ENCODE measurements at places on chromosomes 7 and 10.

GRCh38 chr7:44762300-44762699 is 13.7 kb downstream of the ZMIZ2 start:
- no peak for DNase-seq

- no peak for DNase-seq
Measured at GRCh38 chr10:114735946-114736345, 77.9 kb upstream of the ABLIM1 start.

GRCh38 chr10:78942091-78942501 is 126.7 kb upstream of the ZMIZ1 start:
- DNase-seq = no peak

- DNase-seq = peak; percentile 36
Measured at GRCh38 chr10:3668276-3668965, 116.6 kb downstream of the KLF6 start.

GRCh38 chr7:33773053-33773452 is 132.3 kb upstream of the BMPER start:
- DNase-seq = no peak

DNA sequence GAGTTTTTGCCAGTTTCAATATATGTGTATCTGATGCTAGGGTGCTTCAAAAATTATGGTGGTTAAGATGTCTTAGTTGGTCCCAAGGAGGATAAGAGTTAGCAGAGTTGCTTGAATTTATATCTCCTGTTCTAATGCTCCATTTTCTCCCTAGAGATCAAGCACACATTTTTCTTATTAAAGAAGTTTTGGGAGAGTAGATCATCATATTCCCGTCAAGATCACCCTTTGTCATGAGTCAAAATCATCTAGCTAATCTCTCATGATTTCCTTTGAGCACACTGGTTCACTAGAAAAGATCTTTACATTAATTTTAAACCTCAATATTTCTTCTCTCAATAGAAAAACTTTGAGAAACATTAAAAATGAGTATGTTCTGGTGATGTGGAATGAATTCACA is 429.9 kb upstream of the SEMA3A start:
- no peak for DNase-seq

DNA sequence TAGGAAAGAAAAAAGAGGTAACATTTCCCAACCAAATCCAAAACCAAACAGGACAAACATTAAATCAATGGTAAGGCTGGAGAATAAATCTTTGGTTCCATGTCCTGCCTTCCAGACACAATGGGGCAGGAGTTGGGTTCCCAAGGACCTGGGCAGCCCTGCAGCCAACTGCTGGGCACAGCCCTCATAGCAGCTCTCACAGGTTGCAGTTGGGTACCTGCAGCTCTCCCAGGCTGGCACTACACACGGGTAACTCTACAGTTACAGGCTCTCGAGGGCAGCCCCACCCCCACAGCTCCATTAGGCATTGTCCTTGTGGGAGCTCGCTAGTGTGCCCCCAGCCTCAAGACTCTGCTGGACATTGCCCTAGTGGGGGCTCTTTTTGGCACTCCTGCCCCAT is 7.5 kb downstream of the GRB10 start:
- no peak for DNase-seq

DNA sequence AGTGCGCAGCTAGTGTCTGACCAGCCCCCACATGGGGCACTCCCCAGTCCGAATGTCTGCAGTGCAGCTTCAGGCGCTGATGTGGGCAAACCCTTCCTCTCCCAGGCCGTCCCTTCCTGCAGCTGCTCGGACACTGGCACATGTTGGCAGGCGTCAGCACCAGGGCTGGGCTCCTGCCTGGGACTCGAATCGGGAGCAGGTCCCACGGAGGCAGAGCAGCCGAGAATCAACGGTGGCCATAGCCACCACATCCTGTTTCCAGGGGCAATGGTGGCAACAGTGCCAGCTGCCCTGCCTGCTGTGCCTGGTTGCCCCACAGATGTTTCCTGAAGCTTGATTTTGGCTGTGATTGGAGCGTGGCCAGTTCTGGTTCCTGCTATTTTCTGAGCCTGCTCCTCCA is 65.8 kb downstream of the MGMT start:
- DNase-seq = no peak

GRCh38 chr10:80405626-80406025 is 2.7 kb upstream of the PRXL2A start:
- no peak for DNase-seq

DNA sequence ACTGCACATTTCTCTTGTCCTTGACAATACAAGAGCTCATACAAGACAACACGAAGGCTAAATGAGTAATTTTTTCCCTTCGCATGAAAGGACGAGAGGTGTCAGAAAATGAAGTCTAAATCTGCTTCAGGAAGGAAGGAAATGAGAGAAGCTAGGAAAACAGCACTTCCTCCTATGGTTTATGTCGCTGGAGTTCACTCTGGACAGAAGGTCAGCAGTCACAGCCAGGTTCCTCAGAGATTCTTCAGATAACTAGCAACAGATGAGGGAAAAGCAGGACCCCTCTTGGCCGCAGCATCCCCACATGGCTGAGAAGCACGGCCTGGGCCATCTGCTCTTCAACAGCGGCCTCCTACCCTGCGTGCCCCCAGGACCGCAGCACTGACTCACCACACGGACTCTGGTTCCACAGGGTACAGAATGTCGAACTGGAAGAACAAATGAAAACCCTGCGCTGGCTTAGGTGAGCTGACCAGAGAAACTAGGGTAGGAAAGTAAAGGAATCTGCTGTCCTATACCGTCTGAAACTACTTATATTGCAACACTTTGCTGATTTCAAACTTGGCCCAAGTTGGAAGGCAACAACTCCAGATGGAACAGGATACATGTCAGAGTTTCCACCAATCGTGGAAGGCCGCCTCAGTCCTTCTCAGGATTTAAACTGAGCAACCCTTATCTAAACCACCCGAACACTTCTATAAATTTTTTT is 26.3 kb downstream of the DNMBP start:
- no peak for DNase-seq

DNA sequence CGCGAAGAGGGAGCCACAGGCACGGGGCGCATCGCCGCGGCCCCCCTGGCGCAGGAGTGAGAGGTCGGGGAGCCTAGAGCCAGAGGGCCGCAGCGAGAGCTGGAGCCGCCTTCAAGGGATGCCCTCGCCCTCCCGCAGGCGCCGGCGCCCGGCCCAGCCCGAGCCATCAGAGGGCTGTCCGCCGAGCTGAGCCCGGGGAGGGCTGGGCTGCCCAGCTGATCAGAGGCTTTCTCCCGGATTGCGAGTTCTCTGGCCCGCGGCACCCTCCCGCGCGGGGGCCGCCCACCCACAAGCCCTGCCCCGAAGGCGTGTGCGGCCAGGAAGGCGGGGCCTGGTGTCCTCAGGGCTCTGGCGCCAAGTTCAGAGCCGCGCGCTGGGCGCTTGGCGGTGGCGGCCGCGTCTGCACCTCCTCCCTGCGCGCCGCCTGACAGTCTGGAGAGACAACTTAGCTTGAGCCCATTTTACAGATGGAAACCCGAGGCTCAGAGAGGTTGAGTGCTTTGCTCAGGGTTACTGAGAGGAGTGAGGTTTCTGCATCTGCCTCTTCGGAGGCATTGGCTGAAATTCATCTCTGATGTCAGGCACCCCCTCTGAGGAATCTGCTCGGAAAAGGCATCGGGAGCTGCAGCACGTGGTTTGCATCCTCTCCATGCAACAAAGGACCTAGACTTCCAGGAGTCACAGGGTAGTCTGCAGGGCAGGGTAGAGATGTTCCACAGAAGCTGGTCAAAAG is 3.8 kb upstream of the ANTXRL start:
- DNase-seq = peak; percentile 61

DNA sequence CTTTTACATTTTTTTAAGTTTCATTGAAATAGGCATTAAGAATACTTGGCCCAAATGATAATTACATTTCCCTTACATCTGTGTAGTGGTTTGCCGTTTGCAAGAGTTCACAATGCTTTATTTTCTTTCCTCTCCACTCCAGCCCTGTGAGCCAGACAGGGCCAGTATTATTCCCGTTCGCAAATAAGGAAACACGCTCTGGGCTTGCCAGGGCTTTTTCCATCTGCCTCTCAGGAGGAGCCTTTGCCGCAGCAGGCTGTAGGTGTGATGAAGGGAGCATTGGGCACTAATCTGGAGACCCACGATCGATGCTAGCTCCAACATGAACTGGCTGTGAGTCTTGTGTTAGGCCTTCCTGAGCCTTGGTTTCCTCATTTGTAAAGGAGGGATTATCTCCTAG is 154.4 kb downstream of the GALNT17 start:
- DNase-seq = no peak

DNA sequence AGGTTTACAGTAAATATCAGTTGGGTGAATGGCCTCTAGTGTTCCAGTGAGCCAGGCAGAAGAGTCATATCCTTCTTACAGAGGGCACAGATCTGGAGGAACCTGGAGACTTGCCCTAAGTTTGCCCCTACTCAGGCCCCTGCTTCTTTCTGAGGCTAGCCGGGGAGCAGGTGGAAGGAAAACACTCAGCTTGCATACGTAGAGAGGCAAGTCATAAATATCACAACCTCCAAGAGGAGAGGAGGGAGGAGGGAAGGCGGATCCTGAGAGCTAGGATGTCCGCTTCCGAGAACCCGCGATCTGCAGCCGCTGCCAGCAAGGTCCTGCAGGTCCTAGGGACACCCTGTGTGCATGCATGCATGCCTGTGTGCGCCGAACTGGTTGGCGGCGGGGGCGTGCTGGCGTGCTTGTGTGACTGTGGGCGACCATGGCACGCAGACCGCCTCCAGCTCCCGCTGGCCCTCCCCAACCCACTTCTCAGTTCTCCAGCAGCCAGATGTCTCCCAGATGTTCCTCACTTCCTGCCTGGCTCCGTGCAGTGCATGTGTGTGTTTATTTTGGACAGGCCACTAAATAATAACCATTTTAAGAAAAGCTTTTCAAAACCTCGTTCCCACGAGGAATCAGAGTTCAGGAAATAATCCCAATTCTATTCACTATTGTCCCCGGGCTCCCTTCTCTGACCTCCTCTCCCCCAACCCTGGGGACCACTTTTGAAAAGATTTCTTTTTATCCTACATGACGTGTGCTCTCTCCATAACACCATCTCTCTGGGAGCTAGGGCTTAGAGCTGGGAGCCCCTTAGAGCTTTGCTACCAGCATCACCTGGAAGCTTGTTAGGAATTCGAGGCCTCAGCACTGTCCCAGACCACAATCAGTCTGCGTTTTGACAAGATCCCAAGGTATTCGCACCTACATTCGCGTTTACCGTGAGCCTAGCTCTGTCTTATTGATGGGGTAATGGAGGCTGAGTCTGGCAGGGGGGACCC is 32.4 kb downstream of the UNC5B start:
- no peak for DNase-seq

- no peak for DNase-seq
Measured at GRCh38 chr7:132336797-132337196, 239.5 kb downstream of the PLXNA4 start.

GRCh38 chr7:68800316-68800715 is 798.0 kb upstream of the AUTS2 start:
- DNase-seq = no peak

DNA sequence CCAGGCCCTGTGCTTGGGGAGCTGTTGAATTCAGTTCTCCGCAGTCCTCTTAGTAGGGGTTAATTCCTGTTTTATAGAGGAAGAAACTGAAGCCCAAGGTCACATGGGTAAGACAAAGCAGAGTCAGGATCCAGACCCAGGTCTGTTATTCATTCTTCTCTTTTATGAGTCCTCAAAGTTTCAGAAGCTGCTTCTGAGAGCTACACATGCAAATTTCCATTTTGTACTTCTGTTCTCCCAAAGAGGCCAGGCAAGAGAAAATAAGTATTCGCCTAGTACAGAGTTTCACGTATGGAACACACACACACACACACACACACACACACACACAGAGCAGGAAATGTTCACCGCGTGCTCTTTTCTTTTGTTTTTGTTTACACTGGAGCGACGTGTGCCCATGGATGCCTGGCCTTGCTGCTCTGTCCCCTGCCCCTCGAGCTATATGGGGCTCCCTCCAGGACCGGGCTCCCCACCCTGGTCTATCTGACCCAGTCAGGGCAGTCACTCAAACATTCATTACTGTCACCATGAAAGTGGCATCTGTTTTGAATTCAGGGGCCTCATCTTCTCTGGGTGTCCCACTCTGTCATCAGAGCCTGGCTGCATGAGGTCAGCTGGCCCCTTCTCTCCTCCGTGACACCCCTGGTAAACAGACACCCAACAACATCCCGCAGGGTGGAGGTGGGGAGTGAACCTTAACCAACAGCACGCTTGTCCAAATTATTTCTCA is 84.4 kb downstream of the TNS3 start:
- DNase-seq = no peak

GRCh38 chr10:132942101-132943057 is at the start of gene CFAP46:
CFAP46 (minus strand) TSS chr10:132942570; CDS start chr10:132942484, 86 bp downstream.
- DNase-seq = no peak

- DNase-seq = no peak
Measured at GRCh38 chr7:7159063-7159658, 23.2 kb upstream of the C1GALT1 start.

DNA sequence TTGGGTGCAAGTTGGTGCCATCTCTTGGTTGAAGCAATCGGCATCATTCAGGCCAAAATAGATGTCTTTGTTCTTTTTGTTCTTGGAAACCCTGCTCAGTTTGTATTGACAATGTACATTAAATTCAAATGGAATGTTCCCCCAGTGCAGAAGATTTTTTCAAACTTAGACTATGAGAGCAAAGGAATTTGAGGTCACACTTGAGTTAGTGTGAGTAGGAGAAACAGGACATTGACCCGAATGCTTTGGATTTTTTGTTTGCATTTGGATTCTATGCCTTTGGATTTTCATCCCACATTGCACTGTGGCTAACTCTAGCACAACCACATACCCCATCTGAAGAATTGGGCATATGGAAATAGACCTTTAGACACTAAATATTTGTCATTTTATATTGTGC is 480.0 kb downstream of the GALNT17 start:
- DNase-seq = no peak

GRCh38 chr10:93177511-93177910 is 103.8 kb downstream of the CYP26A1 start:
- no peak for DNase-seq

DNA sequence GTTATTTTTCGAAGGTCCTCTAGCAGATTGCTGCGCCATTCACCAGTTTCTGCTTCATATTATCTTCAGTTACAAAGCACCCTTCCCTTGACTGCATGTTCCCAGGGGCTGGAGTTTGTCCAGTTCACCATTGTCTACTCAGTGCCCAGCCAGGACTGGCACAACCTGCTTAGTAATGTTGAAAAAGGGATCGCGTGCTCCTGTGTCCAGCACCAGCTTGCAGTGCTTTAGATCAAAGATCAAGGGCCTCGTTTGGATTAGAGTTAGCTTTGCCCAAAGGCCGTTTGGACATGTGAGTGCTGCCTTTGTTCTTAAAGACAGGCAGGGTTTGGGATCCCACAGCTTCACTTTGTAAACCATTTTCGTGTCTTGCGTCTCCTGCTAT is 867 bp downstream of the ATP6V0E2 start:
- DNase-seq = no peak

GRCh38 chr7:18590744-18591340 is 95.3 kb downstream of the HDAC9 start:
- no peak for DNase-seq

- DNase-seq = no peak
Measured at GRCh38 chr10:3056280-3057037, 10.9 kb upstream of the PFKP start.

- no peak for DNase-seq
Measured at GRCh38 chr10:79384773-79385391, 37.6 kb downstream of the PPIF start.

All from stimulated activated CD4-positive, alpha-beta T cell treated with anti-CD3 and anti-CD28 coated beads, Interleukin-1b, Interleukin-23, amount 100 ng/mL, for 4 hours (primary cell).